ENCODE measurements at places on chromosomes 2 and 18.

GRCh38 chr2:237551071-237551574 lies 15.3 kb upstream of the PRLH start:
- DNase-seq = no peak

- DNase-seq = no peak
Observed at GRCh38 chr2:157173740-157174184, 83.7 kb upstream of the GALNT5 start.

GRCh38 chr2:174340400-174341292 lies 5.9 kb downstream of the SP9 start:
- no peak for DNase-seq

GRCh38 chr18:79260023-79260422 lies 135.7 kb upstream of the NFATC1 start:
- no peak for DNase-seq

GRCh38 chr18:47441914-47442313 lies 190.5 kb upstream of the SKOR2 start:
- DNase-seq = no peak

DNA sequence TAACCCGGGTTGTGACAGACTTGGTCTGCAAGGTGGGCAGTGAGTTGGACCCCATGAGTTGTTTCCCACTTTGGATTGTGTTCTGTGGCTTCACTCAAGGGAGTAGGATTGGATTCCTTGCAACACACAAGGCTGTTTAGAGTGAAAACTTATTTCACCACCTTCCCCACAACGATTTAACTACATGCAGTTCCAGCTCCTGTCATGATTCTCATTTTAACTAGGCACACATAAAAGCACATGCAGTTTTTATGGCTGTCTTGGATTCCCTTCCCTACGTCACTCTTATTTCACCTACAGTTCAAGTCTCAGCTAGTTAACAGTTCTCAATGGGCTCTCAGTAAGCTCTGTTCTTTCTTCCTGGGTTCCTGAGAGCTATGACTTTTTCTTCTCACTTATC lies 15.9 kb downstream of the EFEMP1 start:
- DNase-seq = no peak

DNA sequence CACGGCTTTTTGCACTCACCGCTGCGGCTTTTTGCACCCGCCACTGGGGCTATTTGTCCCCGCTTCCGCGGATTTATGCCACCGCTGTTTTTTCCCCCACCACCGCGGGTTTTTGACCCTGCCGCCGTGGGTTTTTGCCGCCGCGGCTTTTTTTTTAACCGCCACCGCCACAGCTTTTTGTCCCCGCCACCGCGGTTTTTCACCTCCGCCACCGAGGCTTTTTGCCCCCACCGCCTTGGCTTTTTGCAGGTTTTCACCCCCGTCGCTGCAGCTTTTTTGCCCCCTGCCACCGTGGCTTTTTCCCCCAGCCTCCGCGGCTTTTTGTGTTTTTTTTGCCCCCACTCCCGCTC lies 2796.7 kb upstream of the TEKT4 start:
- no peak for DNase-seq

DNA sequence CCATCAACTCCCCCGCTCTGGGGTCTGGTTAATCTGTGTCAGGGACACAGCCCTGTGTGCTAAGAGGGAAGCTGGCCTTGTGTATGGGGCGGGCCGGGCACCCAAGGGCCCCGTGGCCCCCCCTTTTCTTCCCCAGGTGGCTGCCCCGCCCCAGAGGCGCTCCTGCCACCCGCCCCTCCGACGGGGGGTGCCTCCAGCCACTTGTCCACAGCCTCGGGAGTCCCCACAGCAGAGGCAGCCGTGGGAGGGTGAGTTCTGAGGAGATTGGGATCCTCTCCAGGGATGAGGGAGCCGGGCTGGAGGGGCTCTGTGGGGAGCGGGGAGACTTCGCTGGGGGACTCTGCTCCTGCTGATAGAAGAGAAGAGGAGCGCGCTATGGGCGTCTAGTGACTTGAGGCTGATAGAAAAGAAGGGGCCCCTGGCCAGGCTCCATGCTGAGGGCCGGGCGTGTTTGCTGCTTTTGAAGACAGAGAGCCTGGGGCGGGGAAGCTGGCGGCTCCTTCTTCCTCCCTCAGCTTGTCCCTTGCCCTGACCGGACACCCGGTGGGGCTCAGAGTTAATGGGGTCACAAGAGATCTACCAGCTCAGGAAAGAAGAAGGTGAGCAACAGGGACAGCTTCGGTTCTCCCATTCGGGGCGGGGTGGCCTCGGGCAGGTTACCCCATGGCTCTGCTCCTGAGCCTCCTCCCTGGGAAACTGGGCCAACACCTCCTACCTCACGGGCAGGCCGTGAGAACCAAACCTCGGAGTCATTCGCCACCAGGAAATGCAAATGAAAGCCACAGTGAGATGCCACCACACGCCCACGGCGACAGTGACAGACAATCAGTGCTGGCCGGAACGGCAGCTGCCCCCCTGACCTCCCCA lies 89.4 kb upstream of the TAF1B start:
- DNase-seq = peak; percentile 45
